ENCODE measurements at places on chromosomes 13 and 19.
A peak's percentile ranks its signal among the peaks of the same experiment; 100 is the strongest.

DNA sequence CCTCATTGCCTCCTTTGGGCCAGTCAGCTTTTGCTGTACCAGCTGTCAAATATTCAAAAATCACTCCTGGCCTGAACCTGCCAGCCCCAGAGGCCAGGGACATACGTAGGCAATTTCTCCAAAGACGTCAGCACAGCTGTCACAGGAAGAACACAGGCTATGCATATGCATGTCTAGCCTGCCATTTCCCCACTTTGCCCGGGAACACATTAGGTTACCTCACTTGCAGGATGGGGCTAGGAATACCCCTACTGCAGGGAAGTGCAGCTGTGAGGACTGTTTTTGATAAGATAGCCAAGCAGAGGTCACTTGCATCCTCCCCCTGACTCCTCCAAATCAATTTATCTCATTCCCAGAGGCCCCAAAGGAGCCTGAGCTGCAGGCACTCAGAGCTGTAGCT lies 2.8 kb downstream of the ZNF667 start:
- no peak for DNase-seq

GRCh38 chr13:21175656-21176214 lies 617 bp downstream of the SKA3 start:
- no peak for DNase-seq

DNA sequence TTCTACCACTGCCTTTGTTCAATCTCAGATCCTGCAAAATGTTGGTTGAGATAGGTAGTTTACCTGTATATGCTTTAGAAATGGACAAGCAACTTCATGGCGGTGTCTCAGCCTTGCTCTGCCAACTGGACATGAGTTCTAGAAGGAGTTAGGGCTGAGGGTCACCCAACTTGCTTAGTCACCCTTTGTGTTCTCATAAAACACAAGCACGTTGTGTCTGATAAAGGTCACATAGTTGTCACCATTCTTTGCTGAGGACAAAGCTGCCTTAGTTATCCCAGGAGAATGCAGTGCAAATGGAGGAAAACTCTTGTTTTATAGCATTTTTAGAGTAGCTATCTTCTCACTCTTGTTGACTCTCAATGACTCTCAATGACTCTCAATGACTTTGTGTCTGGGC lies 218.4 kb upstream of the TMTC4 start:
- DNase-seq: no peak

DNA sequence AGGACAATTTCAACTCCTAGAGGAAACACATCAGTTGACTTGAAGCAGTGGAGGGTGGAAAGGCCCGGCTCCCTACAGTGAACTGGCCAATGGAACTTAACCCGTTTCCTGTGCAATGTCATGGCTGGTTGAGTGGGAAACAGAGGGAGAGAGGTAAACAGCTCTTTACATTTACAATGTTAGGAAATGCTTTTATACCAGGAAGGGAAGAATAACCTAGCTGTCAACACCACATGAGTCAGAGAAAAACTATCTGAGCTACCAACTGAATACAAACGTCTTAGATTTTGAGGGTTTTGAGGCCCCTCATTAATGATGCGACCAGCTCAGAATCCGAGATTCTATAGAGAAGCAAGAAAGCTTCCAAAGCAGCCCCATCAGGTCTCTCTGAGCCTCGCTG lies 36.7 kb downstream of the CARD8 start:
- DNase-seq: no peak

DNA sequence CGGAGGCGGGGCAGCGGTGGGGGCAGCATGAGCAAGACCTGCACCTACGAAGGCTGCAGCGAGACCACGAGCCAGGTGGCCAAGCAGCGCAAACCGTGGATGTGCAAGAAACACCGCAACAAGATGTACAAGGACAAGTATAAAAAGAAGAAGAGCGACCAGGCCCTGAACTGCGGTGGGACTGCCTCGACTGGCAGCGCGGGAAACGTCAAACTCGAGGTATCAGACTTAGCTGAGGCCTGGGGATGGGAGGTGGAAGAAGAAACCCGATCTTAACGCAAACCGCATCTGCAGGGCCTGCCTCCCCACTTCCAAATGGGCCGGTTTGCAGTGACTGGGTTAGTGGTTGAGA lies 693 bp downstream of the RFXAP start:
- peak; percentile 56 for DNase-seq
